Non-pigmented ciliary epithelial cell (primary cell): ENCODE measurements at places on chromosomes 3 and 15.

DNA sequence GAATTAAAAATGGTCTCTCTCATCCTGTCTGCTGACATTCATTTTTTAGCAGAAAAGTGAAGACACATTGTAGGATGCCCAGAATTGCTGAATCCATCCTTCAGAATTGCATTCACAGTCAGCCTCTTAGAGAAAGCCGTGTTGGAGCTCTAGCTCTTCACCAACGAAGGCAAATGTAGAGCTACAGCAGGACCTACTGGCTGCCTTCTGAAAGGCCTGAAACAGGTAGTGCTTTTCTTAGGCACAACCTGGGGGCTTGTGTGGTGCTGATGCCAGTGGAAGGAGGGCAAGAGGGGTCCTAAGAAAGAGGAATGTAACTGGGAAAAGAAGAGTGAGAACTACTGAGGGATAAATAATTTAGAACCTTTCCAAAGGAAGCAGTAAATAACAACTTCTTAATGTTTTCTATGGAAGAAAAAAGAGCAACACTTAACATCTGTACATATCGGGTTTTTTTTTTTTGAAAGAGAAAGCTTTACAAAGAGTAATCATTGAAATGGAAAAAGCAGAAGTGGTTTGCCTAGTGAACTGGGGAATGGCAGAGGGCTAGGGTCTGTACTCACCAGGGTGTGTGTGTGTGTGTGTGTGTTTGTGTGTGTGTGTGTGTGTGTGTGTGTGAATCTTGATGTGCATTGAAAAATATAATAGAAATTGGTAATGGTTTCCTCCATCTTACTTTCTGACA, 297.8 kb downstream of the SATB1 start:
- DNase-seq, result no peak

DNA sequence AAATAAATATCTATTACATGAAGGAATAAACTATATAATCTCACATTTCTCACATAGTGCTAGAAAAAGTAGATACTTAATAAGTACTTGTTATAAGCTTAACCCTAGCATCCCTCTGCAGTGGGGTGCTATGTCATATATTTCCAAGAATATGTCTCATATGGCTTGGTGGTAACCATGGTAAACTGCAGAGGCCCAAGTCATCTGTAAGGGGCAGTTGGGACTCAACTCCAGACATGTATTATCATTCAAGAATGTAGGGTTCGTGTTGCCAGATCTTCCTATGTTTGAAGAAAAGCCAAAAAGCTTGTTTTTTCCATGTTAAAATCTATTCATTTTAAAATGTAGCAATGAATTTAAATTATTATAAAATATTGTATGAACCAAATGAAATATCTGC, 46.2 kb downstream of the ZNF385D start:
- no peak for DNase-seq

DNA sequence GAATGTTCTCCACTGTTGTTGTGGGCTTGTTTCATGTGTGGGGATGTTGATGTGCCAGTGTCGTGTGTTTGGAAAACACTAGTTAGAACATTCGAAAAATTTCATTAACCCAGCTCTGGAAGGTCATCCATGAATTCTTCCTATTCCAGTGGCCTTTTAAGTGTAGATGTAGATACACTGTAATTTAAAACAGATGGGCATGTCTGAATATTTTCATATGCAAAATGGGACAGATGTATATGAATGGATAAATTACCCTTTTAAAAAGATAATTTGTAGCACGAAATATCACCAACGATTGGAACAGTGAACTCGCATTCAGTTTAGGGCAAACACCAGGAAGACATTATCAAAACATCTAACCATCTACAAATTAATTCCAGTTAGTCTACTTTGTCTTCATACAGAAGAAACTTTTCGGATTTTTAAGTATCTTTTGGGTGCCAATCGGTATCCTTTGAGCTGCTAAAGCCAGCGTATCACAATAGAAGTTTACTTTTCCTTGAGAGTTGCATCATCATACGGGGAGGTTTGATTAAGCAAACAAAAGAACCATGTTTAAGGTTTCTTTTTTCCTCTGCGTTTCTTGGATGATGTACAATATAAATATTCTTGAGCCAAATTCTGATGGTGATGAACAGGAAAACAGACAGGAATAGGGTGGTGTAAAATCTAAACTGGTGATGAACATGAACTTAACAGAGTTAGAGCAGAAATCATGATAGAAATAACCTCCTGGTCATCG, 528.1 kb downstream of the FOXP1 start:
- DNase-seq, result no peak

GRCh38 chr3:21913791-21914190, 162.8 kb upstream of the ZNF385D start:
- DNase-seq, result no peak

DNA sequence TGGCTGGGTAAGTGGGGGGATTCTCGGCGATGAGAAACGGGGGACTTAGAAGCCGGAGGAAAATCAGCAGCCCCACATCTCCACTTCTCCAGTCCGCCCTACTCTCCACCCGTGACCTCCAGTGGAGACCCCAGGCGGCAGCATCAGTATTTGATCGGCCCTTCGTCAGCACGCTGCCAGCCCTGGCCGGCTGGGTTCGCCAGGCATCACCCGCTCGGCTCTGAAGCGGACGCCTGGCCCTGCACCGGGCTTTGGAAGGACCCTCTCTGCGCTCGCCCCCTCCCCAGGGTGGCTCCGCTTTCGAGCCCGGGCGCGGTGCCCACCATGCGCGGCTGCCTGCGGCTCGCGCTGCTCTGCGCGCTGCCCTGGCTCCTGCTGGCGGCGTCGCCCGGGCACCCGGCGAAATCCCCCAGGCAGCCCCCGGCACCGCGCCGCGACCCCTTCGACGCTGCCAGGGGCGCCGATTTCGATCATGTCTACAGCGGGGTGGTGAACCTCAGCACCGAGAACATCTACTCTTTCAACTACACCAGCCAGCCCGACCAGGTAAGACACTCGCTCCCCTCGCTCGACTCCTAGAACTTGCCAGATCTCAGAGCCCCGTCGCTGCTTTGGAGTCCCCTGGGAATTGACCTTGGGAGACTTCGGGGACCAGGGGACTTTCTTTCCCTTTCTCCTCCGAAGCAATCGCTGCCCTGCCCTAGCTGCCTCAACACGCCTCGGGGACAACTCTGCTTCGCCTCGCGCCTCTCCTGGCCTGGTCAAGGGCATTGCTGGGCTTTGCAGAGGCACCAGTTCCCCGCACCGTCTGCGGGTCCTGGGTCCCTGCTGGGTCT, 561 bp downstream of the SIDT1 start:
- DNase-seq, result no peak

DNA sequence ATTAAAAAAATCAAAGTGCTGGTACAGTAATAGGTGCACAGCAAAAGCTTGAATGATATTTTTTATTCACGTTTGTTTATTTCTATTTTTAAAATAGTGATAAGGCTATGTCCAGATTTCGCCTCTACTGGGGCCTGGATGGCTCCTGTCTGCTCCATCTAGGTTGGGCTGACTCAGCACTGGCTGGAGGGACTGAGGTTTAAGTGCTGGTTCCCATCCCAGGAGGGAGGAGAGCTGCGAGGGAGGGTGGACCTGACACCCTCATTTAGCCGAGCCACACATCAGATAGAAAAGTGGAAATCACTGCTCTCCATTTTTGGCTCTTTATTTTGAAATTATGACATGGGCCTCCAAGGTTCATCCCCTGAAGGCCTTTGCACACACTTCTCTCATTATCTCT, 95.4 kb upstream of the AGBL1 start:
- no peak for DNase-seq

DNA sequence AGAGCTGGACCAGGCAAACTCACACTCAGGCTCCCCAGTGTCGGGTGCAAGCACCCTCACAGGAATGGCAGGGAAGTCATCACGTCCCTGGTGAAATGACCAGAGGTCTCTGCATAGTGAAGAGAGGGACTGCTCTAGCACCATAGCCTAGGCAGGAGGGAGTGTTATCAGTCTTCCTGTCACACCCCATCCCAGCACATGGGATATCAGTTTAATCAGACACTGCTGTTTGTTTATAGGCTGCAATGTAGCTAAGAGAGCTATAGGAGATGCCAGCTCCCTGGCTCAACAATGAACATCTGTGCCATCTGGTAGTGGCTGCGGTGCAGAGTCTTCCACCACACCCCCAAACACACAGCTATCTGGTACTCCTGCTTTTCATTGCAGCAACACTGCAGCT, 776.6 kb downstream of the ZNF385D start:
- no peak for DNase-seq

DNA sequence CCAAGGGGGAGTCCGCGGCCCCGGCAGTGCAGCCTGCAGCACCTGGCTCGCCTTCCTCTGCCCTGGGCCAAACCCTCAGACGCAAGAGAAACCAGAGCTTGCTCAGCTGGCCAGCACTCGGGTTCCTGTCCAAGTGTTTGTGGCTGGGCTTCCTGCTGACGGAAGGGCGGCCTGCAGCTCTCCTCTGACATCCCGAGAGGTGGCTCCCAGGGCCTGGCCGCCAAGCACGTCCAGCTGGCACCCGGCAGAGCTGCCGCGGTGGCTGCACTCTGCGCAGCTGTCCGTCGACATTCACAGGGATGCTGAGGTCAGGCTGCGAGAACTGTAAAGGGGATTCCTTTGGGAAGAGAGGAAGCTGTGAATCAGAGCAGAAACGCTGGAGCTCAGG, 85.6 kb downstream of the CPN2 start:
- peak; percentile 71 for DNase-seq

GRCh38 chr15:47386459-47386858, 330.8 kb upstream of the SEMA6D start:
- DNase-seq, result no peak

DNA sequence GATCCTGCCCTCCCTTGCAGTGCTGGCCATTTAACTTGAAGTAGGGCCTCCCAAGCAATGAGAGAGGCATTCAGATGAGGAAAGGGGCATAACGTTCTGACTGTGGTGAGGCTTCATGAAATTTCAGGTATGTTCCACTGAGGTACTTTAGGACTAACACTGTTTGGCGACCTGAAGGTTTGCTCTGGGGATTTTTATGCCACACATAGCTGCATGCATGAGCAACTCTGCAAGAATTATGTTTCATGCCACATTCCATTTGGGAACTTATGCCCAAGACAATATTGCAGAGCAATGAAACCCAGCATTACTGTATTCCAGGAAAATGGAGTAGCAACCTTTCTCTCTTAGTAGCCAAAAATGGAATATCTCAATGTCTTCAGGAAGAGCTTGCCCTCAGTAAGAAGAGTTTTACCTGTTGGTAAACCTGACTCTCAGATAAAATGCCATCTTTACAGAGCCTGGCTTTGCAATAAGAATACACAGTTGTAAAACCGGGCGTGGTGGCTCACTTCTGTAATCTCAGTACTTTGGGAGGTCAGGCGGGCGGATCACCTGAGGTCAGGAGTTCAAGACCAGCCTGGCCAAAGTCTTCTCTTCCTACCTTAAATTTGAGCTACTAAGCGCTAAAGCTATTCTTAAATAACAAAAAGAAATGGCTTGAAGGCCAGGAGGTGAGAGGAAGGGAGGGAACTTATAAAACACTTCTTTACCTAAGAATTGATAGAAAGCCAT, 16.7 kb upstream of the TBL1XR1 start:
- DNase-seq, result no peak

- DNase-seq, result no peak
Measured at GRCh38 chr15:70505411-70505919, 257.9 kb downstream of the UACA start.

GRCh38 chr3:135503760-135504686, 461.5 kb upstream of the PPP2R3A start:
- no peak for DNase-seq

DNA sequence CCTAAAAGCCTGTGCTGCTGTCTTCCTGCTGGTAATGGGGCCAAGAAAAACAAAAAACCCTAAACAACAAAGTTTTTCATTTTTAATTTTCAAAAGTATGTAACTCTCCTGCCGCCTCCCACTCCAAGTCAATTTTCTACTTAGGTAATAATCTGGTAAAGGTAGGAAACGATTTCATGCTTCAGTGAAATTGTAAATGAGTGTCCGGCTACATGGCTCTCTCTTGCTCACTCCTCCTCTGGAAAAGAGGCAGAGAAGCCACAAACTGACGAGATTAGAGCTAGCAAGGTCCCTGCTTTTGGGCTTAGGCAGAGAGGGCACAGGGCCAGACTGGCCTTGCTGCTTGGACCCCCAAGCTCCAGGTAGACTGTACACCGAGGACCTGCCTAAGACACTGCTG, 23.5 kb downstream of the KLHL25 start:
- no peak for DNase-seq

DNA sequence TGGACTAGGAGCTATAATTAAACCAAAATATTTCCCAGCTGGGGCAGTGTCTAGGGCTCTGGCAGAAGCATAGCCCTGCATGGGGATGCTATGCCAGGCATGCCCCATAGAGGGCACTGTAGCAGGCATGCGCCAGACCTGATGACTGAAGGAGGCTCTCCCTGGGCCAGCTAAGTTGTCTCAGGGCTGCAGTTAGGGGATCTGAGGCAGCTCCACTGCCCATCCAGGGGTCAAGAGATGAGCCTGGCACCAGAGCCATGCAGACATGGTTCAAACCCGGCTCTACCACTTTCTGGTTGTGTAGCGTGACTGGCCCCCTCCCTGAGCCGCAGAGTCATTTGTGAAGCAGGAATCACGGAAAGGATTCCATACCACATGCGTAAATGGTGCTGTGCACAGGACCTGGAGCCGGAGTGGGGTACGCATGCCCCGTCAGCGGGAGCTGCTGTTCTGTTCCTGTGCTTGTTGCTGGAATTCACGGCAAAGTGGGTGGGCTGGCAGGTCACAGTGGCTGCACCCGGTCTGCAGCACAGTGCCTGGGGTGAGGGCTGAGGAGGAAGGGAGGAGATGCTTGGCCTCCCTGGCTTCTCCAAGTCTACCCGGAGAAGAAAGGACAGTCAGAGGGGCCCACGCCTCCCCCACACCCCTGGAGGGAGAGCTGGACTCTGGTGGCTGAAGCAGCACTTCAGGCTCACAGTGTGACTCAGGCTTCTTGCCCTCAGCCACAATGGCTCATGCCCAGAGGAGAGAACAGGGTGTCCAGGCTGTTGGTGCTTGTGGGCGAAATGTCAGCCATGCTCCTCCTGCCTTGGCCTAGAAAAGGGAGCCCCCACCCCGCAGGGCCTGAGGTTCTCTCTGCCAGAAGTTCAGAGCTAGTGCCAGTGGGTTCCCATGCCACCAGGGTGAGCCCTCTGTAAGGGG, 43.1 kb downstream of the DNASE1L3 start:
- DNase-seq, result no peak

DNA sequence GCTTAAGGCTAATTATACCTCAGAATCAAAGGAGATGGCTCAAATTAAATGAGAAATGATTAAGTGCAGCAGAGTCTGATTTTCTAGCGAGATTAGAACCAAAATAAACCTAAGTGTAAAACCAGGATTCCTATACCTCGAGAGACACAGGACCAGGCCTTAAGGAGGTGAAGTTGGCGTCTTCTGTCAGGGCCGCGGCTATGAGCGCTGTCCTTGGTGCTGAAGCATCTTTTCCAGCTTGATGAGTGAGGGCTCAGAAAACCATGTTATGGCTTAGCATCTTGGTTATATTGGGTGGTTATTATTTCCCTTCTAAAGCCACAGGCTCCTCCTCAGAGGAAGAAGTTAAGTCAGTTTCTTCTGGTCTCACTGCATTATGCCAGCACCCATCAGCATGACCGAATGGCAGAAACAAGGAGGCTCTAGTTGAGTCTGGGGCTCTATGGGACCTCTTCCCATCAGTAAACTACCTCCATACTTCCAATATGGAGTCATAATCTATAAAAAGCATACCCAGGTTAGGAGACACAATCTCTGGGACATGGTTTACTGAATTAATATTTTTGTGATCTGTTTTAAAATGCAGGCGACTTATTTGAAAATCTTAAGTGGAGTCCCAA, 120.1 kb upstream of the NMNAT3 start:
- DNase-seq, result no peak
